ENCODE measurements at places on chromosomes 13 and 19. TPM values are rescaled to one million over a fixed set of nuclear protein-coding genes. Genes with fewer than 3 reads are reported as not detected.
A peak's percentile ranks its signal among the peaks of the same experiment; 100 is the strongest.

- peak; percentile 88 for DNase-seq
Measured at GRCh38 chr19:17830567-17831418, 9.5 kb upstream of the INSL3 start.

- no peak for DNase-seq
Measured at GRCh38 chr13:63288576-63288975, 1872.9 kb upstream of the PCDH20 start.

DNA sequence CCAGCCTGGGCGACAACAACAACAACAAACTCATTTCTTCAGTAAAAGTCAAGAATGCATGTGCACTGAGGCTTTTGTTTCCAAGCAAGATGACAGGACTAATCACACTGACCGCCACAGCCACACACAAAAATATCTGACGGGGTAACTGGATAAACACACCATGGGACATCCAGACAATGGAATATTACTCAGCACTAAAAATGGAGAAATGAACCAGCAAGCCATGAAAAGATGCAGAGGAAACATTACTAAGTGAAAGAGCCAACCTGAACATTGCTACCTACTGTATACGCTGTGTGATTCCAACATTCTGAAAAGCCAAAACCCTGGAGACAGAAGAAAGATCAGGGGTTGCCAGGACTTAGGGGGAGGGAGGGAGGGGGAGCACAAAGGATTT is 36.7 kb downstream of the FAAP24 start:
- no peak for DNase-seq

GRCh38 chr19:49744946-49745381 is 18.1 kb downstream of the TSKS start:
- DNase-seq: no peak

DNA sequence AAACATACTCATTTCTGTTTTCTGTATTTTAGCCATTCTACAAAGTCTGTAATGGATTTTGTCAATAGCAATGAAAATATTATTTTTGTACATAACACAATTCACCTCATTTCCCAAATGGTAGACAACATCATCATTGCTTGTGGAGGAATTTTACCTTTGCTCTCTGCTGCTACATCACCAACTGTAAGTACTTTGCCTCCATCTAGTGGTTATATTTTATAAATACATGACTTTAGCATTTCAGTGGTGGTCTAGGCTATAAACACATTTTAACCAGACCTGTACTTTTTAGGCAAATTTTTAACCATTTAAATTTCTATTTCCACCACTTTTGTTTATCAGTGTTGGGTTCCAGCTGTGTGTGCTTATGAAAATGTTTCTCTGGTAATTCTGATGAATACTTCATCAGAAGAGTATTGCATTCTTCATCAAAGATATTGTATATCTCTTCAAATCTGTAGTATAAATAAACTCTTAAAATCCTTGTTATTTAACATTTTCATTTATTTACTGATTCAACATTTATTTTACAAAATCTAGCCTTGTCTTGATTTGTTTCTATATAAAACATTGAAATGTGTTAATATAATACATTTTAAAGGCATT is 222.4 kb downstream of the NBEA start:
- no peak for DNase-seq

GRCh38 chr13:55160867-55161266 is 1979.9 kb upstream of the PRR20A start:
- no peak for DNase-seq

- no peak for DNase-seq
Measured at GRCh38 chr19:1081301-1082164, 13.6 kb downstream of the POLR2E start.

GRCh38 chr19:8580710-8581281 is 3.6 kb upstream of the MYO1F start:
- peak; percentile 88 for DNase-seq

DNA sequence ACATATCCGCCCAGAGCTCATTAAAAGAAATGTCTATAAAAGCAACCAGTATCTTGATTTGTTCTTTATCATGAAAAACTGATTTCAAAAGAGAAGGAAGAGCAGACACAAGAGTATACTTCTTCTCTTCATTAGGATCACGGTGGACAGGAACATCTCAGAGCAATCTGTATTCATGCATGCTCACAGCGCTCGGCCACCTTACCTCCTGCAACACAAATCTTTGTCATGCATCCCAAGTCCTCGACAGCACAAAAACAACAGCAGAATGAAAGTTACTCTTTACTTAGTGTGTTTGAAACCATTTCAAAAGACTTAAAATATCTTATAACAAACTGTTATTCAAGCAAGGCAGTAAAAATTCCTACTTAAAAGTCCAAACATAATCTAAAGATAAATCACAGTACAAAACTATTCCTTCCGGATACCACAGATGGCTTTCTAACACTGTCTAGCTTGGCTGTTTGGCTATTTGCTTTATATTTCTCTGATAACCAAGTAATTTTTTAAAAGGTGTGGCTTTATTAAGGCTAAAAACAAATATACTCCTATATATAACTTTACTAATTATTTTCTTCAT is 174.5 kb downstream of the TBC1D4 start:
- no peak for DNase-seq

DNA sequence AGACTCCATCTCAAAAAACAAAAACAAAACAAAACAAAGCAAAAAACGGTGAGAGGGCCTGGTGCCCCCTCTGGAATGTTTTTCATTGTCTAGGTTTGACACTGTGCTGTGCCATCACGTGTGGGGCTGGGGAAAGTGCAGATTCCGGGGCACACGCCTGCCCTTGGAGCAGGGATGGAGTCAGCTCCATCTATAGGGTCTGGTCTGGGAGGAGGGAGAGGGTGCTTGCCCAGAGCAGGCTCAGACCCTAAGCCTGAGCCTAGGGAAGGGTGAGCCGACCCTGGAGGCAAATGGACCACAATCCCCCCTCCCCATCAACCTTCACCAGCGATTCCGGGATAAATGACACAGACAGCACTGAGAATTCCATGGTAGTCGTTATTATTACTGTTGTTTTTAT is 10.9 kb upstream of the ZBTB32 start:
- no peak for DNase-seq

- DNase-seq: no peak
Measured at GRCh38 chr13:102870677-102871415, 25.0 kb downstream of the ERCC5 start.

- no peak for DNase-seq
Measured at GRCh38 chr13:99342723-99343315, 35.6 kb upstream of the GPR183 start.

DNA sequence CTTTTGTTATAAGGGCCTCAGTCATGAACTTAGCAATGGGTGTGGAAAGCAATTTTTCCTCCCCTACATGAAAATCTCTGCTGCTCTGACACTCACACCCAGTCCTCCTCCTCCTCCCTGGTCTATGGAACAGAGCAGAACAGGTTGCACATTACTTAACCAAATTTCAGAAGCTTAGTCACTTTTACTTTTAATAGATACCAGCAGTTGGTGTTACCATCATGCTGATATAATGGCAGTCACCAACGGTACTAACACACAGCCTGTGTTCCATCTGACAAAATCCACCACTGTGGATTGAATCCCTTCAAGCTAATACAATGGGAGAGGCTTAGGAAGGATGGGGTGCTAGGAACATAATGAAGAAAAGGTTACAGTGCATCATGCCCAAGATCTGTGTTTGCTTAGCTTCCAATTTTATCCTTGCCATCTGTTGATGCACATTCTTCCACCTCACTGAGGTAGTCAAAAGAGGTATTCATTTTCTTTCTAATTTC is 9.8 kb downstream of the TPT1 start:
- no peak for DNase-seq

DNA sequence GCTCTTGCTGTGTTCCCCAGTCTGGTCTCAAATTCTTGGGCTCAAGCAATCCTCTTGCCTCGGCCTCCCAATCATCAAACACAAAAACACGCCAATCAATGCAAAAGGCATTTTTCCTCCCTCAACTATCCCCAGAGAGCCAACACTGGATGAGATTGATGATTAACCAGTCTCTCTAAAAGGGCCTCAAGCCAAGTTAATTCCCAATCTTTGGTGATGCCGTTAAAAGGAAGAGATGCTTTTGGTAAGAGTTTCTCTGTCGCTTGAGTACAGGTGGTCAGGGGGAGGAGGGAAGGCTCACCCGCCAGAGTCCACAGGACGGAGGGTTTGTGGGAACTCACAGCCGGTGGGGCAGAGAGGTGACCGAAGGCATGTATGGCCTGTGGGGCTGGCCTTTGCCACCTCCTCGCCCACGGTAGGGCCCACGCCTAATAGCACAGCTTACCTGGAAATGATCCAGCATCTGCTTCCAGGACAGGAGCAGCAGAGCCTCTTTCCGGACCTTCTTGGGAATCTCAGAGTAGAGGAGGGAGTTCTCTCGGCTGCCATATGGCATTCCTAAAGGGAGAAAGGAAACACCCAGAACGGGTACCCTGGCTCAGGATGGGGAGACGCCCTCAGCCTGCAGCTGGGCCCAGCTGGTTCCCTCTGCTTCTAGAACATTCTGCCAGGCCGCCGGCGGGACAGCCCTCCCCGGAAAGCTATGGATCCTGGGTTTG is 18.1 kb downstream of the DPP9 start:
- no peak for DNase-seq

DNA sequence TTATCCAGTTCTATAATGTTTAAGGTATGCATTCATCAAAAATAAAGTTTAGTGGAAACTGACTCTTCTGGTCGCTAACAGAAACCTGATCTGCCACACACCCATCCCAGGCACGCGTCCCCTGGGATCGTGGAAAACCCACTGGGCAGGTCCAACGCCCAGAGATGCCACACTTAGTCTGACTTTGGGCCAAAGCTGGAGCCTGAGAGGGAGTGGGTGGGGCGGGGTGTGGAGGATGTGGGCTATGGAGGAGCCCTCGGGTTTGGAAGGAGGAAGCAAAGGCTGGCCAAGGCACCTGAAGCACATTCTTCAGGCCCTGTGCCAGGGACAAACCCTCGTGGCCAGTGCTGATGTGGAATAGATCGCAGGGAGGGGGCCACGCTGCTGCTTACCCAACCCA is 2.5 kb downstream of the IGFL1 start:
- DNase-seq: no peak

GRCh38 chr19:14337510-14337909 is 43.7 kb upstream of the ADGRE5 start:
- DNase-seq: no peak

- DNase-seq: no peak
Measured at GRCh38 chr13:28651810-28652401, 7.0 kb upstream of the POMP start.

DNA sequence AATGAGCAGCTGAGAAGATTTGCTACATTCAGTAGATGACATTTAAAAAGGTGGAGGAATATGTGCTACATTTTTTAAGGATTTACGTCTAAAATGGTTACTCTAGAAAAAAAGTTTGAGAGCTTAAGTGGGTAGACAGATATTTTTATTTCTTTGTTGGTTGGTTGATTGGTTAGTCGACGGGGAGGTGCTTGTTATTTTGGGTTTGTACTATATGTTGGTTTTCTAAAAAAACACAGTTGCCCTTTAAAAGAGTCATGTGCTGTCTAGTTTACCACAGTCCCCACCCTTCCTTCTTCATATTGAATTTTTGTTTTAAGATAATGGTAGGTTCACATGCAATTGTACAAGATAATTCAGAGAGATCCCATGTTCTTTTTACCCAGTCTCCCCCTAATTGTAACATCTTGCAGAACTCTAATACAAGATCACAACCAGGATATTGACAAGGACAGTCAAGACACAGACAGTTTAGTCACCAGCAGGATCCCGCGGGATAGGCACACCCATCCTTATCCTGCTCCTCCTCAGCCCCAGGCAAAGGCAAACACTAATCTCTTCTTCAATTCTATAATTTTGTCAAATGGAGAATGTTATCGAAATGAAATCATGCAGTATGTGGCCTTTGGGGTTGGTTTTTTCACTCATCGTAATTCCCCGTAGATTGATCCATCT is 171.4 kb downstream of the FOXO1 start:
- DNase-seq: no peak

- DNase-seq: no peak
Measured at GRCh38 chr13:110289174-110289573, 17.8 kb downstream of the COL4A1 start.

GRCh38 chr13:20499986-20500385 is 25.7 kb downstream of the CRYL1 start:
- no peak for DNase-seq

DNA sequence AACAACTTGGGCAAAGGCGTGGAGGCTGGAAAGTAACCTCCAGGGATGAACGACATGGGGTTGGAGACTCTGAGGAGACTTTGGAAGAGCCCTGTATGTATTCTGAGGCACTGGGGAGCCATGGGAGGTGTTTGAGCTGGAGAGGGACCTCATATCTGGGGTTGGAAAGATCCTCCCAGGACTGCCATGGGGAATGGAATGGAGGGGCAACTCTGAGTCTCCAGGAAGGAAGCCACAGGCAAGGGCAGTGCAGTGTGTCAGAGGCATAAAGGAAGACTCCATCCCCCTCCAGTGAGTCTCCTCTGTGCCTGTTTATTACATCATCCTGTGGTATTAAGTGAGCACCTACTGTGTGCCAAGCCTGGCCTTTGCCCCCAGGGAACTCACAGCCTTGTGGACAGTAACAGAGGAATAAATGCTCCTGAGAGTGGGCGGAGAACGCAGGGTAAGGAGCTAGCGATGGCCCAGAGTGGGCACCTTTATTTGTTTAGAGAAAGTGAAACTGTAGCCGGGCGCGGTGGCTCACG is 7.7 kb downstream of the PEAK3 start:
- no peak for DNase-seq

- no peak for DNase-seq
Measured at GRCh38 chr13:114037674-114038073, 63.8 kb upstream of the C13orf46 start.

- DNase-seq: no peak
Measured at GRCh38 chr13:26230703-26231102, 8.6 kb upstream of the RNF6 start.

- no peak for DNase-seq
Measured at GRCh38 chr19:44757057-44757734, 8.7 kb downstream of the BCL3 start.

GRCh38 chr13:30576528-30576927 is 41.2 kb upstream of the USPL1 start:
- DNase-seq: no peak

The WDR87 gene
- total RNA-seq: not detected

The GGACT gene
- 6.6 TPM for total RNA-seq

The PTPRH gene
- 5.7 TPM for total RNA-seq

The PCSK4 gene
- total RNA-seq: 1.6 TPM

The OR7A5 gene
- total RNA-seq: not detected

The DIRAS1 gene
- 2.7 TPM for total RNA-seq

The CEACAM7 gene
- total RNA-seq: 1.5 TPM

The ZNF543 gene
- total RNA-seq: 4.1 TPM

The ZNF556 gene
- total RNA-seq: not detected

The CYP2A6 gene
- total RNA-seq: not detected

The IGSF23 gene
- 1.2 TPM for total RNA-seq

Data from pancreas (tissue), 10 donors.